NCI-H524 (cell line): ENCODE measurements at places on chromosomes 16 and 17.

DNA sequence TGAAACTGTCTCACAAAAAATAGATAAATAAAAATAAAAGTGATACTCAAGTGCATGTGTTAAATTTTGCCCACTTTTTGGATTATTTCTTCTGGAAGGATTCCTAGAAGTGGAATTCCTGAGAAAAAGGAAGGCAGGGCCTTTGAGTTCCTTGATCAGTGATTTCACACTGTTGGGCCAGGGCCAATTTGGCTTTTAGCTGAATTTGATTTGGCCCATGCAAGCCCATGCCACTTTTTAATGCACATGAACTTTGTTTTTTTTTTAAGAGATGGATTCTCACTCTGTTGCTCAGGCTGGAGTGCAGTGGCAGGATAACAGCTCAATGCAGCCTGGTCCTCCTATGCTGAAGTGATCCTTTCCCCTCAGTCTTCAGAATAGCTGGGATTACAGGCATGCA, 96.3 kb downstream of the TNFRSF13B start:
- no peak for DNase-seq

GRCh38 chr17:539766-540165, 174.9 kb downstream of the VPS53 start:
- DNase-seq = no peak

GRCh38 chr16:262121-262745, 13.5 kb downstream of the RGS11 start:
- DNase-seq = no peak

- DNase-seq = no peak
These were observed 7.7 kb upstream of the NLRP1 start for GRCh38 chr17:5591966-5592365.

- peak; percentile 97 for DNase-seq
These were observed 31.4 kb downstream of the ACTG1 start for GRCh38 chr17:81481073-81481799.

DNA sequence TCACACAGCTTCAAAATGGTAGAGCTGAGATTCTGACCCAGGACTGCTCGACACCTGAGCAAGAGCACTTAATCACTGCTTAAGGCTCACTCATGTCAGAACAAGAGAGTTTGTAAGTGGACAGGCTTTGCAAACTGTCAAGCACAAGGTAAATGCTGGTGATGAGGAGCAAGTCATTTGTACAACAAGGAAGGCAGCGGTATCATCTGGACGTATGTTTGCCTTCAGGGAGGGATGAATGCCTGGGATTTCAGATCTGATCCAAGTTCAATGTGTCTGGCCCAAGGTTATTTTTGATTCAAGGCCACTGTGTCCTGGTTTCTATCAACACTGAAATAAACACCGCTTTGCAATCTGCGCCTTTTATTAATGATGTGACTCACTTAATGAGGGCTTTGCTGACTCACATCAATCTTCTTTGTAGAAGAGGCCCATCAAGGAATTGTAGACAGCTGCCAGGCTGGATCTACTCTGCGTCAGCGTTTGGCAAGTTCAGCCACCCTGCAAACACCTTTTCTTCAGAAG, 174.4 kb upstream of the HS3ST3A1 start:
- DNase-seq = peak; percentile 78

DNA sequence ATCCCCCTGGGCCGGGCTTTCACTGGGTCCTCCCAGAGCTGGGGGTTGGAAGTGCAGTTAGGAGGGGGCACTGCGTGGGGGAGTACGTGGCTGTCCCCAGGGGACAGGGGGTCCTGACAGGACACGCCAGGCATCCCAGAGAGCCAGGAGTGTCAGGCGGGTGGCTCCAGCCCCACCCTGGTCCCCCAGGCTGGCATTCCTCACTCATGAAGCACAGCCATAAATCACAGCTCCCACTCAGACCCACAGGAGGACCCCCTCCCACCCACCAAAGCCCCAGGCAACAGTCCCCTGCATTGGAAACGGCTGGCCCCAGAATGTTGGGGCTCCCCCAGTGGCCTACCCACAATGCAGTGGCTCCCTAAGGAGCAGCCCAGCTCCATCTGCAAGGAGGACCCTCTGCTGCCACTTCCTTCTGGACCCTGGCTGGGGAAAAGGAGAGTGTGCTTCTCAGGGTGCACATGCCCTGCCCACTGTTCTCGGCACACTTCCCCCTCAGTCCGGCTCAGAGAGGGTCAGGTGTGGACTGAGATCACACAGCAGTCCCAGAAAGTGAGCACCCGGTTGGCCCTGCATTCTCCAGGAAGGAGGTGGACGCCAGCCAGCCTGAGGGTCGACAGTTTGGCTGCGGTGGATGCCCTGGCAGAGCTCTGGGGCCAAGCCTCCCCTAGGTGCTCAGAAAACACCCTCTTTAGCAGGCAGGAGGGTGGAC, 7.3 kb upstream of the FOXN1 start:
- DNase-seq = no peak

DNA sequence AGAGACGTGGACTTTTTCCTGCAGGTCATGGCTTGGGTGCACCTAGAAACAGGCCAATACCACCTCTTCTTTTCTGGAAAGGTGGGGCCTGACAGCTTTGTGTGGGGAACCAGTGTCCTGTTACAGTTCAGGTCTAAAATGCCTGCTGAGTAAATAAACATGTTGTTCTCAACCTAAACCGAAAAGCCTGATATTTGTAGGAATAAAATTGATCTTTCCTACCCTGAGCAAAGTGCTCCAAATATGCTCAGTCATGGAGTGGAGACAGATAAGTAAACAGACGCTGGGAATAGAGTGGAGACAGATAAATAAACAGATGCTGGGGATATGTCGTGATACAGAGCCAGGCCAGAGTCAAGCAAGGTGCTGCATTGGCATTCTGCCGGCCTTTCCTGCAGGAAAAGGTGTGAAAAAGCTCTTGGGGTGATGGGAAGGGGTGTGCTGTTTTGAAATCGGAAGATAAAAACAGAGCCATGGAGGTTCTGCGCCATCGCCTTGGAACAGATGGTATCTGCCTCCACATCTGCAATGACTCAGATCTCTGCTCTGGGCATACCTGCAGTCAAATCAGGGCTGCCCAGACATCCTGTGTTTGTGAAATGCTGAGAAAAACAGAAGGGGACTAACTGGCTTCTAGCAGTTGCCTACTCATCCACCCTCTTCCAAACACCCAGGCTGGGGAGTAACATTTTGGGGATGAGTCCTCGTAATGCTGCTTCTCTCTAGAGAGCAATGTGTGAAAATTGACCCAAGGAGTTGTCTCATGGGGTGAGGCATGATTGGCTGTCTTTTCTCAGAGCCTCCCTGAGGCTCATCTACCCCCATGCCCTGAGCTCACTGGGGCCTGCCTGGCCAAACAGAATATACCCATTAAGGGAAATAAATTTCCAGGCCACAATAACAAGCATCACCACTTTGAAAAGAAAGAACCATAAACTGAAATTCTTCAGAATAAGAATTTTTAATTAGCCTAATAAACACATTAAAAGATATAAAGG, 16.8 kb upstream of the TRPV2 start:
- peak; percentile 32 for DNase-seq

GRCh38 chr17:2266865-2267228, 36.7 kb downstream of the SMG6 start:
- no peak for DNase-seq

- DNase-seq = no peak
These were observed 204.5 kb upstream of the CACNG5 start for GRCh38 chr17:66630379-66630778.

GRCh38 chr16:84291226-84291625, 3.5 kb upstream of the WFDC1 start:
- no peak for DNase-seq

GRCh38 chr17:19308398-19308797, 54.1 kb downstream of the B9D1 start:
- no peak for DNase-seq

GRCh38 chr16:69865701-69866100, 85.4 kb upstream of the CLEC18A start:
- no peak for DNase-seq

- no peak for DNase-seq
These were observed at the start of gene ARHGDIA for GRCh38 chr17:81870981-81871386. ARHGDIA (minus strand) TSS chr17:81871337; CDS start chr17:81869930, 1,407 bp downstream.
